Spinal cord (tissue), 10 donors: ENCODE measurements at places on chromosomes 7 and 10. TPM values are rescaled to one million over a fixed set of nuclear protein-coding genes. Genes with fewer than 3 reads are reported as not detected.

The NPFFR1 gene
- polyA plus RNA-seq = 1.5 TPM

The STMP1 gene
- polyA plus RNA-seq = 84.7 TPM

The IL6 gene
- 0.41 TPM for polyA plus RNA-seq

The PPP1R9A gene
- 34.6 TPM for polyA plus RNA-seq

The CALD1 gene
- polyA plus RNA-seq = 83.1 TPM

The CYP17A1 gene
- polyA plus RNA-seq = 0.66 TPM

The EPHB6 gene
- 54.6 TPM for polyA plus RNA-seq

The RNLS gene
- polyA plus RNA-seq = 6.1 TPM

The CLRN3 gene
- 0.36 TPM for polyA plus RNA-seq

The PRF1 gene
- 0.16 TPM for polyA plus RNA-seq

The CTTNBP2 gene
- 41.7 TPM for polyA plus RNA-seq

The PLEKHS1 gene
- not detected for polyA plus RNA-seq

The OR13A1 gene
- 0.25 TPM for polyA plus RNA-seq

The CCL24 gene
- not detected for polyA plus RNA-seq
